Myocyte (in vitro differentiated cells): ENCODE measurements at places on chromosomes 2 and 18. TPM values are rescaled to one million over a fixed set of nuclear protein-coding genes. Genes with fewer than 3 reads are reported as not detected.

TTR gene
- total RNA-seq, result not detected in 2 replicates

GRCh38 chr2:240964704-240965295 is 33.6 kb upstream of the SNED1 start:
- no peak for DNase-seq

CELF4 gene
- total RNA-seq, result not detected in 2 replicates

NDC80 gene
- 0.31 and 1.6 TPM in 2 replicates for total RNA-seq

GRCh38 chr2:205768341-205768740 is 86.0 kb downstream of the NRP2 start:
- no peak for DNase-seq

- DNase-seq, result peak; percentile 56
Measured at GRCh38 chr18:26383454-26384270, 157.4 kb downstream of the TAF4B start.
